M059J (cell line): ENCODE measurements at places on chromosomes 13 and 19. TPM values are rescaled to one million over a fixed set of nuclear protein-coding genes. Genes with fewer than 3 reads are reported as not detected.

Gene PABPC3
- total RNA-seq = 0.02 and 0.15 TPM in 2 replicates

- no peak for DNase-seq
These were observed 641.0 kb upstream of the ARGLU1 start for GRCh38 chr13:107208889-107209288.

DNA sequence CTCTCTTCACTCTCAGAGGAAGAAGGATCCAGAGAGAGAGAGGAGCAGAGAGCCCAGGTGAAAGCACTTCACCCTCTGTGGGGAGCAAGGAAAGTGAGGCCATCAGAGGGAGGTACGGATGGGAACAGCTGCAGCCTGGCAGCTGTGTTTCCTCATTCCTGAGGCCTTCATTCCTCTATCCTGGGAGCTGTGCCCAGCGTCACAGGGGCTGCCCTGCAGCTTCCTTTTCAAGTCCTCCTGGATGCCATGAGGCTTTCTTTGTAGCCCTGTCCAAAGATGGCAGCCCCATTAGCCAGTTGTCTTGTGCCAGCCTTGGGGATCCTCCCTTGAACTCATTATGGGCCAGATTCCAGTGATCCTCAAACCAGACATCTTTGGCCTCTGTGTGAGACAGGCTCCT, 76.8 kb upstream of the PCDH8 start:
- no peak for DNase-seq

DNA sequence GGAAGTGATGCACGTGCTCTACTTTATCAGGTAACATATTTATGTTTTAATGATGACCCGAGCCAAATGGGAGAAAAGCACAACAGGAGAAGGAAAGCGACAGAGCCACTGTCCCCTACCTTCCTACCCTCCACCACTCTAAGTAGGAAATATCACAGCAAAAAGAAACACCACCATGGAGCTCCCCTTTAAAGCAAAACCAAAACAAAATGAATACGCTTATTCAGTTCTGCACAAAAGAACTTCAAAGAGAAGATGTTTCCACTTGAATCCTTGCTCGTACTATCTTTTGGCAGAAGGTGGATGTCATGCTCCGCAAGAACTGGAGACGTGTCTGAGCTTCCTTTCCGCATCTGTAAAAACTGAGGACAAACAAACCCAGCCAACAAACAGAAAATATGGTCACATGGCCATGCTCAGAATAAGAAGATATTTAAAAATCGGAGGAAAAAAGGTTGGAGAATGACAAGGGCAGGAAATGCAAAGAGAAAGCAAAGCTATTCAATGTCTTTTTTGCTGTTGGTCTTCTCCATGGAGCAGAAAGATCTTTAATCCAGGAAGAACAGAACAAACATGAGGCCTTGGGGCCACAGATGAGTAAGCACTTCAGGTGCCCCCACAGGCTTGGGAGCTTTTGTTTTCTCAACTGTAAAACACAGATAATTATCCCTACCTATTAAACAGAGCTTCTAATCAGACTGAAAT, 19.5 kb downstream of the N4BP2L1 start:
- no peak for DNase-seq

Gene ZNF99
- total RNA-seq = not detected in 2 replicates

DNA sequence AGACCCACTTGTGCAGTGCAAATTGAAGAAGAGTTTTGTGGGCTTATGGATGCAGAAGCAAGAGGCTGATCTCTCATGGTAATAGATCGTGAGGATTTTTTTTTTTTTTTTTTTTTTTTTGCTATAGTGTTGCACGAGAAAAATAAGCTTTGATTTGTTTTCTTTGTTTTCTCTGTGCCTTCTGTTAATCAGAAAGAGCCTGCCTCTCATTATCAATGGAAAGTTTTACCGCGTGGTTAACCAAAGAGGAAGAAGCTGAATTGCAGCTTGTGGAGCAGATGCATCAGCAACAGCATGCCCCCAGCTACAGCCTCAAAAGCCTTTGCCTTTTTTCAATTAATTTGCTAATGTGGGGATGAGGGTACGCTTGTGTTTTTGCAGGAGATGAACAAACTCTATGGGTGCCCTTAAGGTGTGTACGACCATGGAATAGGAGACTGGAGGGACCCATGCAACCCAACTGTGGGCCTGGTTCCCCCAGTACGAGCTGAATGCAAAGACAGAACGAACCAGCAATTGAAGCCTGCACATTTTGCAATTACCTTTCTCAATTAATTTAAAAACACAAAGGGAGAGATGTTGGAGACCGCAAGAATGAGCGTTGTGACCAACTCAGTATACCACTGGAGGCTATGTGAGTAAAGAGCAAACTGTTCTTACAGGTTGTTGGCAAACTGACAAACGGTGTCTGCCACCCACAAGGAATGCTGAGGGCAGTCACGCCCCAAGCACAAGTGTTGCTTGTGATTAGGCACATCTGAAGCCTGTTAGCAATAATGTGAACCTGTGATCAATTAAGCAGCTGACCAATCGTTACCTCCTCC, 58.6 kb upstream of the SPRY2 start:
- peak; percentile 11 for DNase-seq

GRCh38 chr13:32125221-32125689, 93.7 kb downstream of the FRY start:
- DNase-seq = peak; percentile 86

DNA sequence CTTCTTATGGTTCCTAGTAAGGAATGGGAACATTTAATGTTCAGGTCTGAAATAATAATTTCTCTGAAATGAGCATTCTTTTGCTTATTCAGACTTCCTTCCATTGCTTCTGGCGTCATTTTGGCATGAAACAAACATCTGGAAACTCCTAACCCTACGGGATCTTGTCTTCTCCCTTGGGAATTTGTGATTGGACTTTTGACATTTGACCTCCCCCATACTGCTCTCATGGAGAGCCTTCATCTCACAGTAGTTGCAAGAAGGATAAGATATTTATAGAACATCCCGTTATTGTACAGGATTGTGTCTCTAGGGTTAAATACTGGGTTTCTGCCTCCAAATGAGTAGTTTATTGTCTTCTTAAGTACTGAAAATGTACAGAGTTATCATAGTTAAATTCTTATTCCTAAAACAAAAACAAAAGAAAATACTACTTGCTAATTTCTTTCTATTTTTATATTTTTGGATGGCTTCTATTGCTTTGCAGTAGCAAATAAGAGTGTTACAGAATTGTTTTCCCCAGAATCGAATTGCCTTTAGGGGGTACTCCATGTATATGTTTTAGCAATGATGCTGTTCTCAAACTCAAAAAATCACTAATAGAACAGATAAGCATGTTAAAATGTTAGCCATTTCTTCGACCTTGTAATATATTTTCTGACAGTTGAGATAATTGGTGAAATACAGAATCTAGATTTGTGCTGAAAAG, 366.8 kb downstream of the DLEU7 start:
- no peak for DNase-seq

Gene NKPD1
- not detected in 2 replicates for total RNA-seq

DNA sequence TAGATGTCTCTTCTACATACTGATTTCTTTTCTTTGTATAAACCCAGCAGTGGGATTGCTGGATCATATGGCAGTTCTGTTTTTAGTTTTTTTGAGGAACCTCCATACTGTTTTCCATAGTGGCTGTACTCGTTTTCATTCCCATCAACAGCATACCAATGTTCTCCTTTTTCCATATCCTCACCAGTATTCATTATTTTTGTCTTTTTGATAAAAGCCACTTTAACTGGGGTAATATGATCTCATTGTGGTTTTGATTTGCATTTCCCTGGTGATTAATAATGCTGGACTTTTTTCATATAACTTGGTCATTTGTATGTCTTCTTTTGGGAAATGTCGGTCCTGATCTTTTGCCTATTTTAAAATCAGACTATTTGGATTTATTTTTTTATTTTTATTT, 108.5 kb downstream of the PAN3 start:
- peak; percentile 47 for DNase-seq

DNA sequence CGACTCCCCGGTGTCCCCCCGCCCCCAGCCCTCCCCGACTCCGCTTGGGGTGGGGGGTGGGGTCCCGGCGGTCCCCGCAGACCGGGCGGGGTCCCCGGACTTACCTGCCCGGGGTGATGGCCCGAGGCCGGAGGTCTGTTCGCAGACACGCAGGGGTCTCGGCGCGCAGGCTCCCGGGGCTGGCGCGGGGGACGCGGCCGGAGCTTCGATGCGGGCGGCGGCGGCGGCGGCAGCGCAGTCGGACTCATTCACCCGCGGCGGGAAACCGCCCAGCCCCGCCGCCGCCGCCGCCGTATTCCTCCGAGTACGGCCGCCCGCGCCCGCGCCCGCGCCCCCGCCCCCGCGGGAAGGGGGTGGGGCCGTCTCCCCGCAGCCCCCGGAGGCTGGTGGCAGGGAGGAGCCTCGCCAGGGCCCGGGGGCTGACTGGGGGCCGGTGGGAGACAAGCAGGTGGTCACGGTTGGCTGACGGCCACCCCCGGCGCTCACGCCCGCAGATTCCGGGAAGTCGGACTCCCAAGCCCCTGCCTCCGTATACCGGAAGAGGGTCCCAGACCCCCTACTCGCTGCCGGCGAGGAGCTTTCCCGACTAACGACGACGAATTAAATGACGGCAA, at the start of gene C2CD4C:
Gene C2CD4C (minus strand): TSS at position 246 of the 614 bp plus-strand sequence. CDS start 786 bp downstream, outside the sequence.
- DNase-seq = no peak

- DNase-seq = no peak
These were observed 531.9 kb downstream of the OLFM4 start for GRCh38 chr13:53560556-53560955.

- DNase-seq = peak; percentile 40
These were observed 3.5 kb downstream of the COPE start for GRCh38 chr19:18915639-18916038.

- no peak for DNase-seq
These were observed 1.1 kb downstream of the CRTC1 start for GRCh38 chr19:18684642-18684993.
